ENCODE measurements at places on chromosomes 12 and 14.

DNA sequence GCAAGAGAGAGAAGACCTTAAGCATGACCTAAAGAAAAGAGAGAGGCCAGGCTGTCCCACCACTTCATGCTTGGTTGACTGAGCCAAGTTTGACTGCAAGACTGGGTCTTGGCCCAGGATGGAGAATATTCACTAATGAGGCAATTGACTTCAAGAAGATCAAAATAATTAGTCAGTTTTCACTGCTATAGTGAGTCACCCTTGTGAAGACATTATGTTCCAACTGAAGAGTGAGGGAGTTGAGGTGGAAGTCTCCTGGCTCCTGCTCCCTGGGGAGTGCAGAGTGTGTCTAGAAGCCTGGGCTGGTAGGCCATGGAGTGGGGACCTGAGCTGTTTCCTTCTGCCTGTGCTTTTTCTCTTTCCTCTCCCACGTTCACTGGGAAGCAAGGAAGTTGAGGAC lies 117.6 kb downstream of the CACNA1C start:
- DNase-seq = no peak

- DNase-seq = no peak
Observed at GRCh38 chr14:26389646-26390508, 208.0 kb downstream of the NOVA1 start.

GRCh38 chr12:123954647-123955350 lies 17.8 kb downstream of the CCDC92 start:
- no peak for DNase-seq

DNA sequence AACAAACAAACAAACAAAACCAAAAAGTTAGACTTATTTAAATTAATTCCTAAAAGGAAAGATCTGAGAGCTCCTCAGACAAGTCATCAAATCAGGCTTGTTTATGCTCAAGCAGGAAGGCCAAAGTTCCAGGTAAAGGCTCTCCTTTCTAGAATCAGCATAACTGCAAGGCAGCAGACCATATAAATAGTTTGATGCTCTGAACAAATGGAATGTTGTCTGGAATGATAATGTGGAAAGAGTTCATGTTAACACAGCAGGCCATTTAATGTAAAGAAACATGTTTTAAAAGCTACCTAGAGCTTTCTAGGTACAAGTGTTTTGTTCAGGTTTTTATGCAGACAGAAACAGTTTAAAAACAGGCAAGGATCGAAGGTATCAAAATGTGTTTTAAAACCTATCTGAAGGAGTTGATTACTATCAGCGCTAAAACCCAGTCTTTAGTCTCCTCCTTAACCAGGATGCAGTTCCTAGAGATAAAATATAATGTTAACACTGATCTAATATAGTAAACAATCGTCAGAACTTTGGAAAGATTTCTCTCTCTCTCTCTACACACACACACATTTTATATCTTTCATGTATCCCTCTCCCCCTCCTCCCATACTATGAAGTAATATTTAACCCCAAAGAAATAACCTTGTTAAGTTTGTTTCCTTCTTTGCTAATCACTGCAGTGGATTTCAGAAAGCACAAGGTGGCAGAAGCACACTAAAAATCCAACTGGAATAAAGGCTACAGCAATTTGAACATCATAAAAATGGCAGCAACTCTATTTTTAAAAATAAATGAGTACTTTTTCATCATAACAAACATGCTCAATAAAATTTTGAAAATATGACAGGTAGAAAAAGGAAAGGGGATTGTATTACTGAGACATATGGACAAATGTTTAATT lies 135.5 kb downstream of the PAWR start:
- DNase-seq = no peak

All from activated T-cell treated with anti-CD3 and anti-CD28 coated beads for 24 hours (primary cell).